HT-29 (cell line): ENCODE measurements at places on chromosomes 4 and X. TPM values are rescaled to one million over a fixed set of nuclear protein-coding genes. Genes with fewer than 3 reads are reported as not detected.

The KLF8 gene
- 1.0 and 1.5 TPM in 2 replicates for total RNA-seq

The PPBP gene
- not detected in 2 replicates for total RNA-seq

The GPRIN3 gene
- 2.4 and 3.3 TPM in 2 replicates for total RNA-seq

The PNMA6F gene
- not detected in 2 replicates for total RNA-seq

The LRP2BP gene
- 0.13 and 0.61 TPM in 2 replicates for total RNA-seq

The ZNF518B gene
- not detected in 2 replicates for total RNA-seq

The CT45A5 gene
- total RNA-seq: not detected in 2 replicates

The DAPP1 gene
- 2.5 and 3.8 TPM in 2 replicates for total RNA-seq

The NCAPG gene
- 20.7 and 25.2 TPM in 2 replicates for total RNA-seq

The GUCY1B1 gene
- total RNA-seq: not detected in 2 replicates

The MAML3 gene
- 8.6 and 11.8 TPM in 2 replicates for total RNA-seq

The FREM3 gene
- not detected in 2 replicates for total RNA-seq

The SNCA gene
- not detected in 2 replicates for total RNA-seq

The FAM47E gene
- total RNA-seq: 2.4 and 2.9 TPM in 2 replicates

The FAM47A gene
- total RNA-seq: not detected in 2 replicates
